ENCODE measurements at places on chromosomes 7 and 10.

DNA sequence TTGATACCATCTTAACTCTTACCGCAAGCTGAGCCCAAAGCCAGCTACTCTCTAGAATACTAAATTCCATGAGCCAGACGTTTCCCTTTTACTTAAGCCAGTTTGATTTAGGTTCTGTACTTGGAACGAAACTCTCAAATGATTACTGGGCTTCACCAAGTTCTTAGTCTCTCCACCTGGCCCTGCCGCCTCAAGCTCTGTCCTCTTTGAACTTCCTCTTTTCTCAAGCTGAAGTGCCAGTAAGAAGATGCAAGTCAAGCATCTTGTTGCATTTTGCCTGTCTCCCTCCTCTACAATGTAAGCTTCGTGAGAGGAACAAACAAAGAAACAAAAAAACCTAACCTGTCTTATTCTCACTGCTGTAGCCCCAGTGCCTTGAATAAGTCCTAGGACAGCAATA, 358.2 kb upstream of the NPVF start:
- DNase-seq = no peak

- DNase-seq = no peak
Measured at GRCh38 chr10:15211464-15211979, 43.0 kb upstream of the NMT2 start.

DNA sequence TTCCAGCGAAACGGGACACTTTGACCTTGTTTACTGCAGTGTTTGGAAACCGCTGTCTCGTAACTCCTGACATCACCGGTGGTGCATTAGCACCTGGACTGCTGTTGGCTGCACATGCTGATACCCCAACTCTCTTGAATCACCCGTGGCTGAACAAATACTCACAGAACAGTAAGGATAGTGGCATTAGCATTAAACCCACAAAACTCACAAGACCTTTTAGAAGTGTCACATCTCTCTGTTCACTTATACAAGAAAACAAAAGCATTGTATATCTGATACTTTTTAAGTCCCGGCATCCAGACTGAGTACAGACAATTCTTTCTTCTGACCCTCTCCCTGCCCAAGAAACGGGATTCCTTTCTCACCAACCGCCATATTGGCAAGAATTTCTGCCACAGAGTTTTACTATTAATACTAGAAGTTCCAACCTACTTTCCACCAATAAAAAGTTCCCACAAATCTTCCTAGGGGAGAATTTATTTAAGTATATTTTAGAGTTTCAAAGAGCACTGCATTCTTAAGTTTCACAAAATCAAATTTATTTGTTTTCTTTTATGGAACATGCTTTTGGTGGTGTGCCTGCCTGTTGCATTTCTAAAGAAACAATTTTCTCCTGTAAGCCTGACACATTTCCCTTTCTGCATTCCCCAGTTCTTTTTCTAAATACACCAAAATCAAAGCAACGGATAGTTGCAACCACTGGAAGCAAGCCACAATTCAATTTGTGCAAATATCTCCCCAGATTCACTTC, 208.4 kb upstream of the KLF14 start:
- no peak for DNase-seq

DNA sequence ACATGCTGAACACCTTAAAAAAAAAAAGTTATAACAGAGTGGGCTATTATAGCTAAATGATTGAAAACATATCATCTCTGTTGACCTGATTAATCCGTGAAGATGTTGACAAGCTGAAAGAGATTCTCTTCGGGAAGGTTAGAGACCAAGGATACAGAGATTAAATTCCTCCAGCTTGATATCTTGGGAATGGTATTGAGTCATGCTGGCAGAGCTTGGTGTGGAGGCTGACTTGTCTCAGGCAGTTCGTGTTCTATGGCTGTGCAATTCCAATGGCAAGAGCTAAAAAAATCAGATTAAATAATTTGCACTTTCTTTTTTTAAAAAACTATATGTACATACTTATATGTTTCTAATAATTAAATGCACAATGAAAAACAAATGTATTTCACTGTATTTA, 24.9 kb upstream of the CACNA2D1 start:
- DNase-seq = peak; percentile 30

DNA sequence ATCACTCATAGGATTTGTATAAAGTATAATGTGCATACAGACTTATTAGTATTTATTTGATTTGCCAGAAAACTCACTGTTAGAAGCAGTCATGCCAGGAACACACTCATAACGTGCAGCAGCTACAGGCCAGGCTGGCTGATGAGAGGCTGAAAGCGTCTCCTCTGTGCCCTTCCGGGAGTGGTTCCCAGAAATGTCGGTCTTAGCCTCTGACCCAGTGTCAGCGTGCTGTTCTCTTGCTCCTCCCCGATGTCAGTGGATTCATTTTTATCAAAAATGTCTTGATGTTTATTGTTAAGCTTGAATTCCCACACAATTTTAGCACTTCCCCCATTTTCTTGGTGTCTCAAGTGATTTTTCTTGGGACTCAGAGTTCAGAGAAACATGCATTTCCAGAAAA, 33.3 kb upstream of the GARS1 start:
- DNase-seq = no peak

DNA sequence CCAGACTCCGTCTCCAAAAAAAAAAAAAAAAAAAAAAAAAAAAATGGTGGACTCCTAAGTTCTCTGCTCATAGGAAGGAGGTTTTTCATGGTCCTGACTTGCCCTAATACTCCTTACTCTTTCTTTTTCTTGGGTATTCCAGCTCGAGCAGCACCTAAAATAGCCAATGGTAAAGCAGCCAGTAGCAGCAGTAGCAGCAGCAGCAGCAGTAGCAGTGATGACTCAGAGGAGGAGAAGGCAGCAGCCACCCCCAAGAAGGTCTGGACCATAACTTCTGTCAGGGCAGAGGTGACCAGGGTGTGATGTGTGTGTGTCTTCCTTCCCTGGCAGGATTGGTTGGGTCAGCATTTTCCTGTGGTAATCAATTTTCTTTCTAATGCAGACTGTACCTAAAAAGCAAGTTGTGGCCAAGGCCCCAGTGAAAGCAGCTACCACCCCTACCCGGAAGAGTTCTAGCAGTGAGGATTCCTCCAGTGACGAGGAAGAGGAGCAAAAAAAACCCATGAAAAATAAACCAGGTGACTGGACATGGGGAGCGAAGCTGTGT, 6.9 kb downstream of the NOLC1 start:
- no peak for DNase-seq

DNA sequence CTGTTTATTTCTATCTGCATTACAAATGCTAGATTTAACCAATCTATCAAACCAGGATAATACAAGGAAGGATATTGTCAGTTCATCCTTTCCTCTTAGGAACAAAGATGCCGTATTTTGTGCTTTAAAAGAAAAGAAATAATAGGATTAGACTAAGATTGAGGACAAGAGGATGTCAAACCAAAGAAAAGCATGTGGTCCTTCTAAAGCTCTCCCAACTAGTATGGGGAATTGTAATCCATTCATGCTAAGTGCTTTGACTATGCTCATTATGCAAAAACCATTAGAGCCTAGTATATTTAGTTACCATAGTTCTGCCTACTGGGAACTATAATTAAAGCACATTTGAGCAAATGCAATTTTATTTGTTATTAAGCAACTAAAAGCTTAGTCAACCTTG, 280.2 kb downstream of the GRM8 start:
- no peak for DNase-seq

- DNase-seq = peak; percentile 92
Measured at GRCh38 chr7:15839416-15840100, 153.1 kb upstream of the MEOX2 start.

- peak; percentile 94 for DNase-seq
Measured at GRCh38 chr7:27263781-27264180, 21.2 kb downstream of the EVX1 start.

- DNase-seq = no peak
Measured at GRCh38 chr7:32481176-32481575, 9.0 kb downstream of the LSM5 start.

DNA sequence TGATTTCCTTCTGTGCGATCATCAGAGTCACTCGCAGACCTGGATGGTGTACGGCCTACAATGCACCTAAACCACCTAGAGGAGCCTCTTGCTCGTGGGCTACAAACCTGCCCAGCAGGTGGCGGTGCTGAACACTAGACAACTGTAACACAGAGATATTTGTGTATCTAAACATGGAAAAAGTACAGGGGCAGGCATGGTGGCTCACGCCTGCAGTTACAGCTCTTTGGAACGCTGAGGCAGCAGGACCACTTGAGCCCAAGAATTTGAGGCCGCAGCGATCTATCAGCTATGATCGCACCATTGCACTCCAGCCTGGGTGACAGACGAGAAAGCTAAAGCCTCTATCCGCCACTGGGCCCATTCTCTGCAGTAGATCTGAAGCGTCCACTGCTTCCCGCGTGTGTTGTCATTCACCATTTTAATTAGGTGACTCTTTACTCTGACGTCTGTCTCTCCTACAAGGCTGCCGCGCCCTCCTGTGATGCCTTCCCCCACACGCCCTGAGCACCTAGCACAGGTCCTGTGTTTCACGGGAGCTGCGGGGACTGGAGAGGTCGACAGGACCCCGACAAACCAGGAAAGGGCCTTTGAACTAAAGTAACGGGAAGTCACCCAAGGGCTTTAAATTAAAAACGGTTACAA, 774 bp downstream of the TUBGCP2 start:
- DNase-seq = peak; percentile 77

DNA sequence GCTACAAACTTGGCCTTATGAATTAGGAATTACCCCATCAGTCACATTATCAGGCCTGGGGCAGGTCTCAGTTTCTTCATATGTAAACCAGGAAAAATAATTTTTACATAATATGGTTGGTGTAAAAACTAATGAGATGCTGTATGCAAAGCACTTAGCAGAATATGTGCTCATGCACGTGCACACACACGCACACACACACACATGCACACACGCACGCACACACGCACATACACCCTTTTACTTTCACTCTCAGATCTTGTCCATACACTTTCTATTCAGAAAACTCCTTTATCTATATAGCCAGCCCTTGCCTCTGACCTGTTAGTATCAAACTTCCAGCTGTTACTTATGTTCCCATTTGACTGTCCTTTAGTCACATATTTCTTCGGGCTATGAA, 92.7 kb downstream of the CREB5 start:
- DNase-seq = no peak

DNA sequence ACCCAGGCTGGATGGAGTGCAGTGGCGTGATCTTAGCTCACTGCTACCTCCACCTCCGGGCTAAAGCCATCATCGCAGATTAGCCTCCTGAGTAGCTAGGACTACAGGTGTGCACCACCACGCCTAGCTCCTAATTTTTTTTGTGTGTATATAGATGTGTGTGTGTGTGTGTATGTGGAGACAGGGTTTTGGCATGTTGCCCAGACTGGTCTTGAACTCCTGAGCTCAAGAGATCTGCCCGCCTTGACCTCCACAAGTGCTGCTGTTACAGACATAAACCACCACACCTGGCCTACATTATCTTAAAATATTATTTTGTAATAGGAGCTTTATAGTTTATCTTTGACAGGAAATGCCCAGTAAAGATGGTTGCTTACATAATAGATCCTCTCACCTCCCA, 25.0 kb downstream of the FOXP2 start:
- no peak for DNase-seq

DNA sequence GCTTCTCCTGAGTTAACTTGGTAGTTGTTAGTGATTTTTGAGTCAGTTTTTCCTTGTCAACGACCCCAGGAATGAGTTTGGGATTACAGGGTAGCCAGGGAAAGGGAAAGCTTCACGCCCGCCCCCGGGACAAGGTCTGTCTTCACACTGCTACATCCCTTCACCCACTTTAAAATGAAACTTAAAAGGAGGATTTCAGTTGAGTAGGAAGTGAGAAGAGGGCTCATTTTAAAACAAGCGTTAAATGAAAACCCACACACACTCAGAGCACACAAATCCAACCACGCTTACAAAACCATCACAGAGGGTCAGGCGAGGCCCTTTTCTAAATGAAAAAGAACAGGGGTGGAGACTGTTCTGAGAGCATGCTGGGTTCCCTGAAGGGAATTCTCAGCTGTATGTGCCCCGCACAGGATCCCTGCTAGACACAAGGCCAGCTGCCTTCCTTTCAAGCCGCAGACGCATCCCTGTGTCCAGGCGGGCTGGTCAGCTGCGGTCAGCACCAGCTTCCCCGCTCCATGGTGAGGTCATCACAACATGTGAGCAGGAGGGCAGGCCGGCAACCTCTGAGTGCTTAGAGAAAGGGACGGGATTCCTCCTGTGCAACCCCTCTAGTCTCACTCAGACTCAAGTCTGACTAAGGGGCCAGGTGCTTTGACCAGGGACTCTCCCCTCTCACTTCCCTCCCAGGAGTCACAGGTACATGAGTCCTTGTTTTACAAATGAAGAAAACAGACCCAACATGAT, 111.8 kb downstream of the EGFR start:
- DNase-seq = no peak

GRCh38 chr10:110348336-110348735, 43.6 kb upstream of the SMNDC1 start:
- DNase-seq = no peak

DNA sequence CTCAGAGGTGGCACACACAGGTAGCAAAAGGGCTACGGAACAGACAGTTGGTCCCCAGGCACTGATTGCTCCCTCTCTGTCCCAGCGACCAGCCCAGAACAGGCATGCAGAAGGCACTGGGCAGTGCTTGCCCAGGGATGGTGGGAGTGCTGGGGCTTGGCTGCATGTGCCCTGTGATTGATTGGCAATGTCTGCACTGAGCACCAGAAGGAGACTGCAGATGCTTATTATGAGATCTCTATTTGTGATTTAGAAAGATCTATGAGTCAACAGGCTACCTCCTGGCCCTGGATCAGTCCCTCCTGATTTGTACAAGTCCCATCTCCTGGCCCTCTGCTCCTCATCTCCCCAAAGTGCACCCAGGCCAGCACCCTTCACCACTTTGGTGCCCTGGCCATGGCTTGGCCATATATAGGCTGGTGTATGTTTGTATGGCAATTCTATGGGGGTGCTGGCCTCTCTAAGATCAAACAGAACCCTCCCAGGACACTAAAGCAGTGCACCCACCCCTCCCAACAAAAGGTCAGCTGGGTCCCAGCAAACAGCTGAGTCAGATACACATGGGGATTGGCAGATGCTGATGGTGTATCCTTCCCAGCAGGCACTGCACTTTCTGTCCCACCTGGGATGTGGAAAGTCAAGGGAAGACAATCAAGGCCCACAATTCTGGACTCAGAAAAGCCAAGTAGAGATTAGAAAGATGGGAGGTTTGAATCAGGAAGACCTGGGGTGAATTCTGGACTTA, 30.9 kb downstream of the CAMK2B start:
- DNase-seq = no peak

DNA sequence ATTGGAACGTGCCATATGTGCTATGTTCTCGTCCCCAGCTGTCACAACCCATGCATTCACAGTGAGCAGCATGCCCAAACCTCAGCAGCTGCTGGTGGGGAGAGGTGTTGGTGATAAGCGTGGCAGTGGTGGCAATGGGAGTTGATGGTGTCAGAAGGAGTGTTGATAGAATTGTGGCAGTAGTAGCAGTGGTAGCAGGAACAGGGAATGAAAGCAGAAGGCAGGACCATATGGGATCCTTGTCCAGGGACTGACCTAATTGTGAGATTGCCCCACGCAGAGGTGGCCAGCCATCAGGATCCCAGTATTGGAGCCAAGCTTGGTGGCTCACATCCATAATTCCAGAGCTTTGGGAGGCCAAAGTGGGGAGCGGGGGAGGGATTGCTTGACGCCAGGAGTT, 276.3 kb downstream of the GALNT17 start:
- DNase-seq = no peak

- DNase-seq = no peak
Measured at GRCh38 chr7:128933180-128933891, 4.4 kb upstream of the IRF5 start.

- no peak for DNase-seq
Measured at GRCh38 chr10:129005080-129005479, 462.0 kb upstream of the MGMT start.

GRCh38 chr10:42304341-42304740, 334.0 kb downstream of the ZNF33B start:
- no peak for DNase-seq

Measured in mesendoderm (in vitro differentiated cells).